ENCODE measurements at places on chromosomes 12 and 14.

- DNase-seq, result peak; percentile 57
Measured at GRCh38 chr12:108635201-108635996, 1.7 kb upstream of the SELPLG start.

- no peak for DNase-seq
Measured at GRCh38 chr12:63977441-63977840, 132.9 kb downstream of the SRGAP1 start.

- no peak for DNase-seq
Measured at GRCh38 chr14:103558071-103558882, 4.2 kb downstream of the BAG5 start.

- no peak for DNase-seq
Measured at GRCh38 chr12:108838194-108839017, 19.0 kb downstream of the SSH1 start.

GRCh38 chr14:49768301-49769121, 558 bp downstream of the KLHDC2 start:
- peak; percentile 68 for DNase-seq

DNA sequence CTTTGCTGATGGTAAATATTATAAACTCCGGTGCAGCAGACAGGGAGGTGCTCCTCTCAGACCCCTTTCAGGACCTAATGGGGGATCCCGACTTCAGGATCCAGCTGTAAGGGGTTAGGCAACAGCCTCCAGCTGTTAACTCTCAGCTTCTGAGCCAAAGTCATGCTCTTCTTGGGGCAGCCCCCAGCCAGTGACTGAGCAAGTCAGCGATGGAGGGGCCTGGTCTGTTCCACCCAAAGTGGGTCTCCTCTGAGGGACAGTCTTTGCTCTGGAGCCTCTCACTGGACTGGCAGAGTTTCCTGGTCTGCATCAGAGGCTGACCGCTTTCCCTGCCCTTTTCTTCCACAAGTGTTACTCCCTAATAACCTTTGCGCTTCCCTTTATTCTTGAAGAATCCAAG, 184.2 kb upstream of the DIO3 start:
- no peak for DNase-seq

DNA sequence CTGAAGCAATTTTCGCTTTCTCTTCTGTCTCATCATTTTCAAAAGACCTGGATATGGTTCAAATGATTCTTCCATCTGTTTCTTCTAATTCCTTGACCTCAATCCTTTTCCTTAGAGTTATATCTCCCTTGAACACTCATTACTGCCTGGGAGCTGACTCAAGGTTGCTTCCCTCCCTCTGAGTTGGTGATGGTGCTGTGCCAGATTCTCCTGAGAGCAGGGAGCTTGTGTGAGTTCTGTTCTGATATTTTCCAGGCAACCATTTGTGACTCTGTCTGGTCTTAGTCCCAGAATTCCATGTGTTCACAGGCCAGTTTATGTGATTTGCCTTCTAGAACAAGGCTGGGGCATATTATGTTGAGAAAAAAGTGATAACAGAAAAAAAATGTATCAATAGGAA, 505.1 kb upstream of the SYT1 start:
- DNase-seq, result no peak

- no peak for DNase-seq
Measured at GRCh38 chr14:70186900-70187451, 1.8 kb downstream of the SLC8A3 start.

- DNase-seq, result no peak
Measured at GRCh38 chr14:88572117-88572516, 9.3 kb downstream of the ZC3H14 start.

- no peak for DNase-seq
Measured at GRCh38 chr12:62103748-62104147, 156.5 kb upstream of the USP15 start.

DNA sequence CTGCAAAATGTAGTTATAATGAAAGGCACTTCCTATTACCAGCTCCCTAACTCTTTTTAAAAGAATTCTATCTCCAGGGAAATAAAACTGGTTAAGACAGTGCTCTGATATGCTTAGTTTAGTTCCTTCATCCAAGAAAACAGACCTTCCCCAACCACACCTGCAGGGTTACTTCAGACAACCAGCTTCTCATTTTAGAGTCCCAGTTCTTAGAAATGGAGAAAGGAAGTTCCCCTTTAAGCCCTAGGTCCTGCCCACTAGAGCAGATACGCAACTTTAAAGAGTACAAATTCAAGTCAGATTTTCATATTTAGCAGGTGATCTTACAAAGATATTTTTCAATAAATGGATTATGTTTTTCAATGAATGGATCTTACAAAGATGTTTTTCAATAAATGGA, 4.4 kb upstream of the WSB2 start:
- no peak for DNase-seq

DNA sequence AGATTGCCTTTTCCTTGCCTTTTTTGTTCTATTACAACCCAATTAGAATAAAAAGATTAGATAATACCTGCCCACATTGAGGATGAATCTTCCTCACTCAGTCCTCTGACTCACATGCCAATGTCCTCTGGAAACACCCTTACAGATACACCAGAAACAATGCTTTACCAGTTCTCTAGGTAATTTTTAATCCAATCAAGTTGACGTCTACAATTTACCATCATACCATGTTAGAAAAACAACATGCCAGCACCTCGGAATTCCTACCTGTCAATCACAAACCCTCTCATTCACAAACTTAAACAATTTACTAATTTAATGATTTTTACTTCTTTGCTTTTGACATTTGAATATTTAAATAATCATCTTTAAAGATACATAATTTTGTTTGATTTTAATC, 953.8 kb downstream of the TRHDE start:
- no peak for DNase-seq

GRCh38 chr12:26317942-26318575, 122.7 kb downstream of the SSPN start:
- no peak for DNase-seq

- DNase-seq, result no peak
Measured at GRCh38 chr14:95300002-95300696, 19.6 kb downstream of the CLMN start.

DNA sequence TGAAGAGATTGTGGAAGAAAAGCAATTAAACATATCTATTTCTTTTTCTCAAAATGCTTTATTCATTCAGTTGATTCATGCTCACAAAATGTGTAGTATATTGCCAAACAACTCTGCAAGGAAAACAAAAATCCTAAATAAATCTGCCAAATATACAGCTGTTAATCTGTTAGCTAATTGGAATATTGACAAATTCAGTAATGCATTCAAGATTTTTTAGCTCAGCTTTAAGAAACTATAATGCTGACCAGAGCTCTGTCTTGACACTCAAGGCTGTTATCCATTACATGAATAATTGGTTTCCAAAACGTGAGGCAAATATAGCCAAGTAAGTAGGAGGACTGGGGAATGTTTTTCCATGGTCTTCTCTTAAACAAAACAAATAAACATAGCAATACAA, 146.8 kb downstream of the TMTC2 start:
- DNase-seq, result no peak

GRCh38 chr12:24948420-24948756, 513 bp downstream of the BCAT1 start:
- DNase-seq, result peak; percentile 71

DNA sequence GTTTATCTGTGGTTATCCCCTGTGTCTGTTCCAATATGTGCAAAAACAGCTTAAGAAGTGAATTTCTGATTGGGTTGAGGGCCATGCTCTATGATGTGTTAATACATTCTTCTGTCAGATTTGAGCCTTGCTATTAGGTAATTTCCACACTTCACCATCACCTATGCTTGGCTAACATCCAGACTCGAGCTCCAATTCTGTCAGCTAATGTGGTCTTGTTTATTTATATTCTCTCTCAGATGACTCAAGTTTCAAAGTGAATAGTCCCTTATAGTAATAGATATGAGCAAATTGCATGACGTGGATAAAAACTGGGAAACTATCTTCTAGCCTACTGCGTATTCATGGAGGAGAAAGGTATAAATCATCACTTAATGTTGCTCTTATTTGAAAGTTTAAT, 451.3 kb downstream of the SNAPC1 start:
- no peak for DNase-seq

DNA sequence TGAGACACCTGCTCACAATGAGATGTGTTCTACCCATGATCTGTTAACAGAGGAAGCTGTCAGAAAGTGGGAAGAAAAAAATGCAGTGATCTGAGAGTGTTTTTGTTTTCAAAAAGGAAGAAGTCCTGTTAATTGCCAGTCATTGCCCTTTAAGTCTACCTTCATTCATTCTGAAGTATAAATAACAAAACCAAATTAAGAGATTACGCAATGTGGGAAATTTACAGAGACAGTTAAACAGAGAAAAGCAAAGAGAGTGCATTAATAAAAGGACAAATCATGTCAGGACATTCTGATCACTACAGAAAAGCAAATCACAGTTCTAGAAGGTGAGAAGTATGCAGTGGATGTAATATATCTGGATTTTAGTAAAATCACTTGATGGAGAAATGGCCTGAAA, 154.2 kb downstream of the NRXN3 start:
- DNase-seq, result no peak

- no peak for DNase-seq
Measured at GRCh38 chr12:44525806-44526654, 350.1 kb downstream of the NELL2 start.

DNA sequence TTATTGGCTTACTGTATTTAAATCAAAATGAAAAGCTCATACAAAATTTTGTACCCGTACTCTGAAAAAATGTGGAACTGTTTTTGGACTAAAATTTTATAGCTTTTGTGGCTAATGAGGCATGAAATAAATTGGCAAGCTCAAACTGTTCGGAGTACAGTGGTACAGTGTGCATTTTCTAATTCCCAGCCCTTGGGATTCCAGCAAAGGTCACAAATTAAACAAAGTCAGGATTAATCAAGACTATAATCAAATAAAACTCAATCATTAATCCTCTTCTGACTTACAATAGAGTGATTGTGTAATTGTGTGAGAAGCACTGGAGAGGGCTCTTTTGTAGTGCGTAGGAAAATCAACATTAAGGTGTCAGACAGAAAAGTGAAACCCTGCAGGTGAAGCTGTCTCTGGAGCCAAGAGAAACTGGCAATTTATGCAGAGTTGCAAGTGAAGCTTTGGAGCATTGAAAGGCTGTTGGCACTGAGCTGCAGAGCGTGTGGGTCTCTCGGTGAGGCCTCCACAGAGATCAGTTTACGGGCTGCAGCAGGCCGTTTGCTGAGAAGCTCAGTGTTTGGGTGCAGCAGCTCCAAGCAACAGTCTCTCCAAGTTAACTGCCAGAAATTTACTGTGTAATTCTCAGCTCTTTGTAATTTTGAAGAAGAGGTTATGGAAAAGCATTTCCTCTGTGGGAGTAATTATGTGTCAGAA, 275.9 kb downstream of the FBXL14 start:
- DNase-seq, result peak; percentile 67

- DNase-seq, result no peak
Measured at GRCh38 chr14:102250636-102251035, 54.3 kb downstream of the MOK start.

GRCh38 chr14:76015668-76016067, 30.1 kb downstream of the IFT43 start:
- no peak for DNase-seq

GRCh38 chr12:48292040-48292439, 58.7 kb downstream of the ZNF641 start:
- no peak for DNase-seq

GRCh38 chr12:69686731-69687130, 12.4 kb downstream of the BEST3 start:
- DNase-seq, result no peak

DNA sequence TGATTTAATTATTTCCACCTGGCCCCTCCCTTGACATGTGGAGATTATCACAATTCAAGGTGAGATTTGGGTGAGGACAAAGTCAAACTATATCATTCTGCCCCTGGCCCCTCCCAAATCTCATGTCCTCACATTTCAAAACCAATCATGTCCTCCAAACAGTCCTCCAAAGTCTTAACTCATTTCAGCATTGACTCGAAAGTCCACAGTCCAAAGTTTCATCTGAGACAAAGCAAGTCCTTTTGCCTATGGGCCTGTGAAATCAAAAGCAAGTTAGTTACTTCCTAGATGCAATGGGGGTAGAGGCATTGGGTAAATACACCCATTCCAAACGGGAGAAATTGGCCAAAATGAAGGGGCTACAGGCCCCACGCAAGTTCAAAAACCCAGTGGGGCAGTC, 31.1 kb upstream of the SPATA7 start:
- no peak for DNase-seq

GRCh38 chr14:93317875-93318807, 14.7 kb downstream of the BTBD7 start:
- no peak for DNase-seq

DNA sequence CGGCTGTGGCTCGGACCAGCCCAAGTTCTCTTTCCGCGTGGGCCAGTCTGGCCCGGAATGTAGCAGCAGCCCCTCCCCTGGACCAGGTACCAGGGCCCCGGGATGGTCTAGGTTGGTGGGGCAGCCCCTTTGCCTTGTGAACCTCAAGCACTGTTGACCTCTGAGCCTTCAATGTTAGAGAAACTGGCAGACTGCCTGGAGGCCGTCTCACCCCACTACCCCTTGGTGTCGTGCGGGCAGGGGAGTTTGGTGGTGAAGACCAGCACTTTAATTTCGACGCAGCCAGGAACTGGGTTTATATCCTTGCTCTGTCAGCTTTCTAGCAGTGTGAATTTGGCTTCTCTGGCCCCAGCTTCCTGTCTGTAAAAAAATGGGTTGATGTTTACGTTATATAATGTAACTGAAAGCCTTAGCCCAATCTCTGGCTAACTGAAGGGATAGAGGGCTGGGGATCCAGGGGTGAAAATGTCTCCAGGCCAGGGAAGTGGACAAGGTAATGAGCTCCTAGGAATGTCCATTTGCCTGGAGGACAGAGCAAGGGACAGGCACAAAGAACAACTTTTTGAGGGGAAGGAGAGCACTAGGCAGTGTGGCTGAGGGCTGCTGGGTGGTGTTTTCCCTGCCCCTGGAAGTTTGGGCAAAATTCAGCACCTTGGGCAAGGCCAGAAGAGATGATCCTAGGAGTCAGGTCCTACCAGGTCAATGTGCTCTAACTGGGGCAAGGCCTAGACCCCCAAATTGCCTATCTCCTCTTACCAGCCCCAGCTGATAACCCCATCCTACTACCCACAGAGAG, 11.4 kb downstream of the MCRS1 start:
- no peak for DNase-seq

DNA sequence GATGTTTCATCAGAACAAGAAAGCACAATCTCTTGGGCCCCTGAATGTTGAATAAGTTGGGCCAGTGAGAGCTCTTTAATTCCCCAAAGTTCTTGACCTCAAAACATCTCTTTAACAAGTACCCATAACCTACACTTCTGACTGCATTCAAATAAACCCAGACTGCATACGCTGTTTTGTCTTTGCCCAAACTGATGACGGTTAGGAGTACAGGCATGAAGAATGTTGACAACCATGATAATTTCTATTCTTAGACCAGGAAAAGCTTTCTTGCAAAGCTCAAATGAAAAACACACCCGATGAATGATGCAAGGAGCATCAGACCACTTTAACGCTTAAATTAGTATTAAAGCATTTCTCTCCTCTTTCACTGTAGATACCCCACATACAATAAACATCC, 11.7 kb upstream of the RAB3IP start:
- no peak for DNase-seq

- DNase-seq, result no peak
Measured at GRCh38 chr14:59253527-59253926, 65.1 kb downstream of the DAAM1 start.

GRCh38 chr14:65622703-65623102, 210.2 kb downstream of the FUT8 start:
- DNase-seq, result no peak

- no peak for DNase-seq
Measured at GRCh38 chr14:52354242-52354641, 40.1 kb downstream of the PTGER2 start.
